Stimulated activated CD4-positive, alpha-beta T cell treated with anti-CD3 and anti-CD28 coated beads, Interleukin-12 subunit alpha, Interleukin-12 subunit beta, amount 100 ng/mL, for 48 hours (primary cell): ENCODE measurements at places on chromosomes 6 and 20.

DNA sequence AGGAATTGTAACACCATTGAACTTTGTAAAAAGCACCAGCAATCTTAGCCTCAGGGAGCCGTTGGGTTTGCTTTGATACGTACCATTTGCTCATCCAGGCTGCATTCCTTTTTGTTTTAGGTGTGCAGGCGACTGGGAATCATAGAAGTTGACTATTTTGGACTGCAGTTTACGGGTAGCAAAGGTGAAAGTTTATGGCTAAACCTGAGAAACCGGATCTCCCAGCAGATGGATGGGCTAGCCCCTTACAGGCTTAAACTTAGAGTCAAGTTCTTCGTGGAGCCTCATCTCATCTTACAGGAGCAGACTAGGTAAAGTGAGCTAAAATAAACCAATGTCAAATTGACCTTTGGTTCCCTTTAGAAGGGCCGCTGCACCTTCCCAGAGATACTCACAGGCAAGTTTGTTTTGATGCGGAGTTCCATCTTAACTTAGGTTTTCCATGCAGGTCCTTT lies 1.6 kb downstream of the MYLIP start:
- DNase-seq, result no peak

DNA sequence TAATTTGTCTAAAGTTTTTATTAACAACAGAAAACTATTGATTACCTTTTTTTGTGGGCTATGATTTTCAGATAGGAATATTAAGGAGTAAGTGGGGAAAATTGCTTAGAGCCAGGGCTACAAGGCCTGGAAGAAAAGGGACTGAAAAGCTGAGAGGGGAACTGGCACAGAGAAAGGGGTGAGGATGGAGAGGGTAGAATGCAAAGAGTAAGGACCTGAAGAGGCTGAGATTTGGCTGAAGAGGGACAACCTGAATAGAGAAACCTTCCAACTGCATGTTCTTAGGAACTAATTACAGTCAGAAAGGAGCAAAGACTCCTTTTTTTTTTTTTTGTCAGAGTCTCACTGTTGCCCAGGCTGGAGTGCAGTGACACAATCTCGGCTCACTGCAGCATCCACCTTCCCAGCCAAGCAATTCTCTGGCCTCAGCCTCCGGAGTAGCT lies 16.7 kb downstream of the BTN2A1 start:
- no peak for DNase-seq

DNA sequence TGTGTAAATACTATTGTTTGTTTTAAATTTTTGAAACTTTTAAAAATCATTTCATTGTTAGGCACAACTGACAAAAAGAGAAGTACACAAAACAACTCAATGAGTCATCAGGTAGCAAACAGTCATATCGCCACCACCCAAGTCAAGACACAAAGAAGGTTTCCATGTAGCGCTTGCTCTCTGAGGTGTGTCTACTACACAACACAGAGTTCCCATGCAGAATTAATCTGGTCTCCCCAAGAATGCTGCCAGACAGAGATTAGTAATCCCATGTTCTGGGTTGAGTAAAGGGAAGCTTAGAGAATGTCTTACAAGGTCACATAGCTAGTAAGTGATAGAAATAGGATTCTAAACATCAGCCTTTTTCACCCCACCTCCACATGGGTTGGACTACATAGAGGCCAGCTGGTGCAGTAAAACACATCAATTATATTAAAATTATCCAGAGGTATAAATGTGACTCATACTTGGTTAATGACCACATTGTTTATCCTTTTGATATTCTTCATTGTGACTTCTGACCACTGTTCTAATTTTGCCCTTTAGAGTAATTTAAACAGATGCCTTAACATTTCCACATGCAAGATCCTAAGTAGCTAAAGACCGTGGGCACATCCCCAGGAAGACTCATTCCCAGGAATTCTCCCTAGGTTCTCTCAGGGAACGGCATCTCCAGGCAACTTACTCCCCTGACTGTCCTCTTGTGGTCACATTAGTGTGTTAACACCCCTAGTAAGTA lies 413.5 kb downstream of the PRKN start:
- no peak for DNase-seq

- no peak for DNase-seq
Observed at GRCh38 chr6:4901386-4902061, 102.3 kb downstream of the RPP40 start.

DNA sequence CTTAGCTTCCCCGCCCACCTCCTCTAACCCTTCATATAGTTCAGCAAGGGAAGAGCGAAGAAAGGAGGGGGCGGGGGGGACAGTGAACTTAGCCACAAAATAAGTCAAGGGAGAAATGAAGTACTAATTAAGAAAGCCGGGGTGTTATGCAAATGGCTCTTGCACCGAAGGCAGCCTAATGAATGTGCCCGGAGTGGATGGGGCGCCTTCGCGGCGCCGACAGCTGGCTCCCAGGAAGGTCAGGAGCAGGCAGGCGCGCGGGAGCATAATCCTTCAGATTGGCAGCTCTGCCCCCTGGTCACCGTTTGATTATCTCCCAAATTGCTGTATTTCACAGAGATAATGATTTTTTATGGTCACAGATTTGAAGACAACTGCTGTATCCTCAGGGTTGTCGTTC lies 395.1 kb downstream of the TFAP2B start:
- DNase-seq, result no peak

GRCh38 chr6:137867685-137868509 lies 838 bp downstream of the TNFAIP3 start:
- no peak for DNase-seq

DNA sequence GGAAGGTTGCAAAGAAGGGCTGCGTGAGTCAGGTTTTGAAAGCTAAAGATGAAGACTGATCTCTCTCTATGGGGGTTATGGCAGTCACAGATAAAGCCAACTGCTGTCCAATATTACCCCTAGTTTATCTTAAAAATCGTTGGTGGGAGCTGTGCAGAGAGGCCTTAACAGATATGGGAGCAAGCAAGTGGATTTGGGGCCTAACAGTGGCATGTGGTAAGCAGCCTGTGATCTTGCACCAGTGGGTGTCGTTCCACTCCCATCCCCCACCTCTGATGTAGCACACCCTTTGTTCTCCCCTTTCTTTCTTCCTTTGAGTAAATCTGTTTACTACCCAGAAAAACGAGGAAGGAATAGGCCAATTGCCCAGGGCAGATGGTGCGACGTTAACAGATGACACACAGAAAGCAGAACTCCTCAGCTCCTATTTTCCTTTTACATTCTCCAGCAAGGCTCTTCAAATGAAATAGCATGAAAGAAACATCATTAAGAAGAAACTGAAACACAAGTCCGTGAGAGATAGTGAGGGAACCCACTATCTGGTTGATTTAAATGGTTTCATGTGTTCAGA lies 274.1 kb upstream of the CITED2 start:
- no peak for DNase-seq

DNA sequence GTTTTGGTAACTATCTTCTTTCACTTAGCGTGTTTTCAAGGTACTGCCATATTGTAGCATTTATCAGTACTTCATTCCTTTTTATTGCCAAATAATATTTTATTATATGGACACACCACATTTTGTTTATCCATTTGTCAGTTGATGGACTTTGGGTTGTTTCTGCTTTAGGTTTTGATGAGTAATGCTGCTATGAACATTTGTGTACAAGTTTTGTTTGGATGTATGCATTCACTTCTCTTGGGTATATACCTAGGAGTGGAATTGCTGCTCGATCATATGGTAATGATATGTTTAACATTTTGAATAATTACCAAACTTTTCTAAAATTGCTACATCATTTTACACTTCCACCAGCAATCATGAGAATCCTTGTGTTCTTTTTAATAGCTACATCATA lies 6.4 kb upstream of the SLC22A7 start:
- no peak for DNase-seq

GRCh38 chr6:137495703-137496336 lies 1.6 kb upstream of the OLIG3 start:
- no peak for DNase-seq

DNA sequence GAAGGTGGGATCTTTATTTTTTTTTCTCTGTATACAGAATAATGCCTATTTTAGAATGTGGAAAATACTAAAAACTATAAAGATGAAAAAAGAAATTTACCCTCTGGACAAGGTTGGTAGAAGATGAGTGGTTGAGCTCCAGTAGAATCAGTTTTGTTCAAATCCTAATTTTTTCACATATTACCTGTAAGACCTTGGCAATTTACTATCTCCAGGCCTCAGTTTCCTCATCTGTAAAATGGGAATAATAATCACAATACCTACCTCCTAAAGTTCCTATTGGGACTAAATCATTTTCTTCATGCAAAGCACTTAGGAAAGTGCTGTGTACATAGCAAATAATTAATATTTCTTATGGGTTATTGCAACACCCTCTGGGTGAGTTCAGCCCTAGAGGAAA lies 28.4 kb downstream of the DAAM2 start:
- DNase-seq, result no peak

DNA sequence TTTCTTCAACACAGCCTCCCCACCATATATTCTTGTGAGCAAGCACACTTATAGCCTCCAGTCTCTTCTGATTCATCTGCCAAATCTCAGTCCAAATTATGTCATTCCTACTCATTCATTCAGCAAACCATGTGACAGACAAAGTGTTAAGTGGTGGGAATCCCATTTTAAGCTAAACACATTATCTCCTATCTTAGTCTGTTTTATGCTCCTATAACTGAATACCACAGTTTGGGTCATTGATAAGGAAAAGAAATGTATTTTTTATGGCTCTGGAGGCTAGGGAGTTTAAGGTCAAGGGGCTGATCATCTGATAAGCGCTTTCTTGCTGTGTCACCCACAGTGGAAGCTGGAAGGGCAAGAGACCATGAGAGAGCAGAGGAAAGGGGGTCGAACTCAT lies 23.9 kb upstream of the SMIM13 start:
- DNase-seq, result no peak

GRCh38 chr6:33846226-33846625 lies 42.4 kb upstream of the MLN start:
- DNase-seq, result no peak

DNA sequence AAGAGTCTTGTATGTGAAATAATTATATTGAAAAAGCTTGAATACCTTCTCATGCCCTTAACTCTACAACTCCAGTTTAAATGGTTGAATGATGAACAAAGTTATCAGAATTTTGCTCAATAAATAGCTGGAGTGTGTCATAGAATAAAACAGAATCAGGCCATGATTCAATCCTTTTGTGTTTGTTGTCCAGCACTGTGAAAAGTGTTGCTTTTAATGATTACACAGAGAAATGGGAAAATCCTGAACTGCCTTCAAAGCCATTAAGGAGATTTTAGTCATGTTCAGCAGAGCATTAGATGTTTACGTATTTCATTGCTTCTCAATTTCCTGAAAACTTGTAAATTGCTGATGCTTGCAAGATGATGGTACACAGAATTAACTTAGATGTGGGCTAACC lies 262.9 kb upstream of the BTBD3 start:
- DNase-seq, result no peak

DNA sequence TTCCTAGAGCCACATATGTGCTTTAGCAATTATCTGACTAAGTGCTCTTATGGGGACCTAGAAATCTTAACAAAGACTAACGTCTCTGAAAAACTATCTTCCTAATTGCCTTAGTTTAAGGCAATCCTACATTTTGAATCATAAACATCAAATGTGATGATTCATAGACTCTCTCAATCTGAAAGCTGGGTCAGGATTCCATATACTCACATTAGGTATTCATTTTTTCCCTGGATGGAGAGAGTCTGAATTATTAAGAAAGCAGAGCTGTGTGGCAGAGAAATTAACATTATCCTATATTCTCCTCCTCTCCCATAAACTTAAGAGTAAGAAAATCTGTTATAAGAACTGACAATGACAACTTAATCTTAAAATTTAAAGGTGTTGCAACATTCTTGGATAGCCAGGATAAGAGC lies 1.6 kb upstream of the PRL start:
- DNase-seq, result no peak

DNA sequence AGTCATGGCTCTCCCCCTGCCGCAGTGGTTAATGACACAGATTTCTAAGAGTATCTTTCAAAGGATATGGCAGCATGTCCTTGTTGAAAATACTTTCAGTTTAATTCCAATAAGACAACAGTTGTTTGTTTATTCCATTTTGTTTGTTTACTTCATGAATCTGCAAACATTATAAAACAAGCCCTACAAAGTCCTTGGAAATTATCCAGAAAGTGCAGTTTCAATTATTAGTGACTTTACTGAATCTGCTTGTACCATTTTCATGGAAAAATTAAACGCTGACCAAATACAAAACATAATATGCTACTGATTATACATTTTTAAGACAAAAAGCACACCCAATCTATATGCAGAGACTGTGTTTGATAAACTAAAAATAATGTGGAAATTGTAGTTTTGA lies 3.3 kb downstream of the HEY2 start:
- no peak for DNase-seq

- DNase-seq, result no peak
Observed at GRCh38 chr20:32680544-32681174, 6.9 kb upstream of the C20orf203 start.
